ENCODE measurements at places on chromosomes 7 and 10. TPM values are rescaled to one million over a fixed set of nuclear protein-coding genes. Genes with fewer than 3 reads are reported as not detected.

The SCRN1 gene
- 79.4 TPM for total RNA-seq

The UBTD1 gene
- total RNA-seq = 6.5 TPM

The PNLIP gene
- total RNA-seq = not detected

The CYP2E1 gene
- total RNA-seq = 0.49 TPM

The VPS37D gene
- total RNA-seq = 10.0 TPM

The WNT2 gene
- total RNA-seq = not detected

The HOXA2 gene
- 41.6 TPM for total RNA-seq

The MNX1 gene
- total RNA-seq = 0.34 TPM

The MMRN2 gene
- total RNA-seq = 0.27 TPM

The NUDT13 gene
- 4.6 TPM for total RNA-seq

The HOXA11 gene
- total RNA-seq = not detected

The TMEM184A gene
- total RNA-seq = not detected

The TBL2 gene
- 45.6 TPM for total RNA-seq

- H3K4me3 ChIP-seq = no peak overlapping the region
- H3K27me3 ChIP-seq = peaks cover 37% of the 10 kb centered on the region
- peaks cover 14% of the 10 kb centered on the region for H3K4me1 ChIP-seq
- no peak for DNase-seq
- H3K27ac ChIP-seq = no peak overlapping the region
- no peaks in the 10 kb centered on the region for H3K36me3 ChIP-seq
Measured at GRCh38 chr10:114053946-114054345, 10.3 kb downstream of the ADRB1 start.

GRCh38 chr10:46233181-46233580 is 53.6 kb upstream of the ANTXRL start:
- DNase-seq = no peak
- H3K36me3 ChIP-seq = no peaks in the 10 kb centered on the region
- no peak overlapping the region for H3K4me3 ChIP-seq

DNA sequence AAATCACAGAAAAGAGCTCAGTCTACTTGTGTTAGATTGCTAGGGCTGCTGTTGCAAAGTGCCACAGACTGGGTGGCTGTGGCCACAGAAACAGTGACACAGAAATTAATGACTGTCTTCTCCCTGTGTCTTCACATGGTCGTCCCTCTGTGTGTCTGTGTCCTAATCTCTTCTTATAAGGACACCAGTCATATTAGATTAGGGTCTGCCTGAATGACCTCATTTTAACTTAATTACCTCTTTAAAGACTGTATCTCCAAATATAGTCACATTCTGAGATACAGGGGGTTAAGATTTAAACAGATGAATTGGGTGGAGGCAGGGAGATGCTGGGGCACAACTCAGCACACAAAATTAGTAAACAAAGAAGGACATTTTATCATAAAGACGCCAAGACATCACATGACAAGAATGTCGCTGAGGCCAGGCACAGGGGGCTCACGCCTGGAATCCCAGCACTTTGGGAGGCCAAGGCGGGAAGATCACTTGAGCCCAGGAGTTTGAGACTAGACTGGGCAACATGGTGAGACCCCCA is 23.3 kb upstream of the PARD3 start:
- no peaks in the 10 kb centered on the region for H3K4me1 ChIP-seq
- peak overlapping the region; percentile 96 for H3K27ac ChIP-seq
- H3K36me3 ChIP-seq = no peaks in the 10 kb centered on the region
- H3K4me3 ChIP-seq = no peak overlapping the region

- H3K27me3 ChIP-seq = no peaks in the 10 kb centered on the region
- no peak overlapping the region for H3K27ac ChIP-seq
- H3K4me1 ChIP-seq = no peaks in the 10 kb centered on the region
- no peak for DNase-seq
- H3K4me3 ChIP-seq = no peak overlapping the region
Measured at GRCh38 chr7:122199171-122199570, 55.1 kb upstream of the AASS start.

- no peak for DNase-seq
- no peaks in the 10 kb centered on the region for H3K27me3 ChIP-seq
Measured at GRCh38 chr7:11206177-11206899, 232.7 kb downstream of the PHF14 start.

- peak overlapping the region; percentile 89 for H3K4me3 ChIP-seq
- H3K27me3 ChIP-seq = peaks cover 5% of the 10 kb centered on the region
- H3K27ac ChIP-seq = no peak overlapping the region
- DNase-seq = no peak
Measured at GRCh38 chr7:16755397-16755796, 1.8 kb downstream of the TSPAN13 start.

- H3K27me3 ChIP-seq = peaks cover 4% of the 10 kb centered on the region
- H3K4me3 ChIP-seq = peak overlapping the region; percentile 36
- H3K36me3 ChIP-seq = no peaks in the 10 kb centered on the region
- DNase-seq = no peak
- peaks cover 15% of the 10 kb centered on the region for H3K4me1 ChIP-seq
Measured at GRCh38 chr10:133379801-133380666, 972 bp downstream of the PAOX start.

DNA sequence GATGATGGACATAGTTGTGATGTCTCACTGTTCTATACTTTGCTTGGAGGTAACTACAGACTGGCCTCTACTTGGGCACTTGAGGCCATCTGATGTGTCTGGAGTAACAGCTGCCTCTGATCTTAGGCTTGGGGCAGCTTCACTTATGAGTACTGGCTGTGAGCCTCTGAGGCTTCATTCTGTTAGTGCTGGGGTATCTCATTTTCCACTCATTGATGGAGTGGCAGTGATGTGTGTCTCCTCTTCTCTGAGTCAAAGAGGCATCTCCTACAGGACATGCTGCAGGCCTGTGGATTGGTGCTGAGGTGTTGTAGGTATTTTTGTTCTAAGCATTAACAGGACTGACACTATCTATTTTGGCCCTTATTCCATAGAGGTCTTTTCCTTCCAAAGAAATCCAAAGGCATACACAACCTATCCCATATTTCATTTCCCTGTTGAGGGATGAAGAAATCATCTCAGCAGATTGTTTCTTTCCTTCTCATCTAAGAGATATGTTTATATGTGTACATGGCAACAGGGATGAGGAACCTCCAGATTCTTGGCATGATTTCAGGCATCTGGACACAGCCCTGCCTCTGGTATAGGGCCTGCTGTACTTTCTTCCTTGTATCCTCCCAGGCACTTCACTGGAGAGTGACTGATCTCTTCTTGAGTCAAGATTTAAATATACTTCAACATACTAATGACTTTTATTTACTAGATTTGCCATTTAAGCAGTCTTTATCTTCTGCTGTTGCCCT is 65.7 kb upstream of the NOBOX start:
- H3K36me3 ChIP-seq = no peaks in the 10 kb centered on the region
- no peaks in the 10 kb centered on the region for H3K27me3 ChIP-seq
- H3K27ac ChIP-seq = no peak overlapping the region
- no peaks in the 10 kb centered on the region for H3K4me1 ChIP-seq
- no peak overlapping the region for H3K4me3 ChIP-seq

DNA sequence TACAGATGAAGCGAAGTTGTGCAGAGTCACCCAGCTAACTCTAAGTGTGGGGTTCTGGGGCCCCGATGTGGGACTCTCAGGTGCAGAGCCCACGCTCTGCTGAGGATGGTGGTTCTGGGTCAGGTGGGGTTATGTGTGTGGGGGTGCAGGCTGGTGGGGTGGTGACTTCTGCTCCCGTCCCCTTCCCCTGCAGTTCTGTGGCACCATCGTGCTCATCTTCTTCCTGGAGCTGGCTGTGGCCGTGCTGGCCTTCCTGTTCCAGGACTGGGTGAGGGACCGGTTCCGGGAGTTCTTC is 28.6 kb upstream of the SH2D4B start:
- DNase-seq = no peak
- H3K4me3 ChIP-seq = no peak overlapping the region
- H3K4me1 ChIP-seq = peaks cover 43% of the 10 kb centered on the region
- no peak overlapping the region for H3K27ac ChIP-seq
- H3K36me3 ChIP-seq = peaks cover 3% of the 10 kb centered on the region

- no peak for DNase-seq
- peaks cover 7% of the 10 kb centered on the region for H3K27me3 ChIP-seq
- peak overlapping the region; percentile 44 for H3K27ac ChIP-seq
- no peaks in the 10 kb centered on the region for H3K4me1 ChIP-seq
- H3K36me3 ChIP-seq = no peaks in the 10 kb centered on the region
Measured at GRCh38 chr10:128881086-128881485, 586.0 kb upstream of the MGMT start.

- no peak overlapping the region for H3K27ac ChIP-seq
- H3K4me3 ChIP-seq = no peak overlapping the region
- no peaks in the 10 kb centered on the region for H3K36me3 ChIP-seq
- peaks cover 11% of the 10 kb centered on the region for H3K4me1 ChIP-seq
- H3K27me3 ChIP-seq = no peaks in the 10 kb centered on the region
- no peak for DNase-seq
Measured at GRCh38 chr10:44203535-44203934, 181.4 kb downstream of the CXCL12 start.

GRCh38 chr10:90352288-90352687 is 505.6 kb downstream of the HTR7 start:
- H3K36me3 ChIP-seq = no peaks in the 10 kb centered on the region
- peaks cover 11% of the 10 kb centered on the region for H3K27me3 ChIP-seq
- H3K27ac ChIP-seq = no peak overlapping the region
- no peak overlapping the region for H3K4me3 ChIP-seq
- no peak for DNase-seq

GRCh38 chr7:134755422-134756022 is 23.9 kb upstream of the CALD1 start:
- H3K27ac ChIP-seq = no peak overlapping the region
- no peak overlapping the region for H3K4me3 ChIP-seq

DNA sequence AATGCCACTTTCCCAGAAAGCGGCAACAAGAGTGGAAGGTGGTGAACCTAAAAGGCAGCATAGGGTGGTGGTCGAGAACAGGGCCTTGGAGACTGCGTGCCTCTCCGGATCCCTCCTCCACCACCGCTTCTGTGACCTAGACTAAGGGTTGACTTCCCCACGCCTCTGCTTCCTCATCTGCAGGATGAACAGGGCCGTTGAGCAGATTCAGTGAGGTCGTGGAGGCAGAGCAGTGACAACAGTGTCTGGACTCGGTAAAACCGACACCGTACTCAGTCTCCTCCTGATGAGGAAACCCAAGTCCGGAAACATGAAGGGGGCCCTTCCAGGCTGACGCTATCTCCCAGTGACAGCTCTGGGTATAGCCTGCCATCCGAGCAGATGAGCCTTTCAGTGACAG is 162.6 kb downstream of the CELF2 start:
- peaks cover 40% of the 10 kb centered on the region for H3K36me3 ChIP-seq
- H3K27me3 ChIP-seq = no peaks in the 10 kb centered on the region
- no peak overlapping the region for H3K4me3 ChIP-seq
- H3K4me1 ChIP-seq = peaks cover 25% of the 10 kb centered on the region
- H3K27ac ChIP-seq = peak overlapping the region; percentile 51
- no peak for DNase-seq

GRCh38 chr7:925601-926000 is 28.9 kb downstream of the ADAP1 start:
- H3K4me3 ChIP-seq = no peak overlapping the region
- no peak overlapping the region for H3K27ac ChIP-seq
- H3K4me1 ChIP-seq = no peaks in the 10 kb centered on the region
- no peak for DNase-seq
- no peaks in the 10 kb centered on the region for H3K27me3 ChIP-seq

- no peak overlapping the region for H3K27ac ChIP-seq
- no peaks in the 10 kb centered on the region for H3K27me3 ChIP-seq
- no peaks in the 10 kb centered on the region for H3K4me1 ChIP-seq
- H3K36me3 ChIP-seq = peaks cover 7% of the 10 kb centered on the region
Measured at GRCh38 chr10:67935223-67935622, 50.8 kb downstream of the SIRT1 start.

GRCh38 chr10:27833792-27834191 is 88.2 kb upstream of the MKX start:
- no peak for DNase-seq
- no peaks in the 10 kb centered on the region for H3K27me3 ChIP-seq
- H3K4me3 ChIP-seq = no peak overlapping the region
- H3K4me1 ChIP-seq = peaks cover 3% of the 10 kb centered on the region

DNA sequence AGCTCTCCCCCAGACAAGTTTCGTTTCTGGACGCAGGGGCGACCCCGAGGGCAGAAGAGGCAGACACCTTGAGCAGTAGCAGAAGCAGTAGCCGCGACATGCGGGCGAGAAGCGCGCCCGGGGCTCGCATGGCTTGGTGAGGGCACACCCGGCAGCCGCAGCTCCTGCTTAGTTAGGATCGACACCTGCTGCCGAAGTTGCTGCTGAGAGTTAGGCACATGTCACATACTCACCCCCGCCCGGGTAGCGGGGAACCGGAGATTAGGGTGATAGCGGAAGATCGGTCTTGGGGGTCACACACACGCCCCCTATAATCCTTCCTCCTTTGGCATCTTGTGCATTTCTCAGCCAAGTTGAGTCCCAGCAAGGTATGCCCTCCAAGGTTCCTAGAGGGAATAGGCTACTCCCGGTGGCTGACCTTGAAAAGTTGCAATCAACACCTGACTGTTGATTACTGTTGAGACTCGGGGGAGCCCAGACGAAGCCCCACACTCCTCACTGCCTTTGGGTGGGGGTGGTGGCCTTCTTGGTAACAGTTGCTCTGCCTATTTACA is 668 bp downstream of the GPR37 start:
- peaks cover 27% of the 10 kb centered on the region for H3K4me1 ChIP-seq
- peak overlapping the region; percentile 95 for H3K4me3 ChIP-seq
- H3K36me3 ChIP-seq = peaks cover 8% of the 10 kb centered on the region
- DNase-seq = peak; percentile 10
- H3K27me3 ChIP-seq = peaks cover 35% of the 10 kb centered on the region

- H3K36me3 ChIP-seq = no peaks in the 10 kb centered on the region
- H3K4me3 ChIP-seq = no peak overlapping the region
- no peak overlapping the region for H3K27ac ChIP-seq
- no peak for DNase-seq
- H3K4me1 ChIP-seq = peaks cover 4% of the 10 kb centered on the region
- no peaks in the 10 kb centered on the region for H3K27me3 ChIP-seq
Measured at GRCh38 chr7:14020339-14020900, 31.0 kb upstream of the ETV1 start.
